IMR-90 (cell line): ENCODE measurements at places on chromosomes 6 and 20. TPM values are rescaled to one million over a fixed set of nuclear protein-coding genes. Genes with fewer than 3 reads are reported as not detected.

DNA sequence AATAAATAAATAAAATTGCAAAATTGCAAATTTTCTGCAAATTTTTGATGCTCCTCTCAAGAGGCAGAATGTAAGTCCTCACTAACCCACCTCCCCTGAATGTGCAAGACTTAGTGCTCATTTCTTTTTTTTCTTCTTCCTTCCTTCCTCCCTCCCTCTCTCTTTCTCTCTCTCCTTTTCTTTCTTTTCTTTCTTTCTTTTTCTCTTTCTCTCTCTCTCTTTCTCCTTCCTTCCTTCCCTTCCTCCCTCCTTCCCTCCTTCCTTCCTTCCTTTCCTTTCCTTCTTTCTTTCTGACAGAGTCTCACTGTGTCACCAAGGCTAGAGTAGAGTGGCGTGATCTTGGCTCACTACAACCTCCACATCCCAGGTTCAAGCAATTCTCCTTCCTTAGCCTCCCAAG, 60.1 kb downstream of the ZNF217 start:
- H3K4me3 ChIP-seq, result no peak overlapping the region
- DNase-seq, result no peak
- no peak overlapping the region for H3K27ac ChIP-seq

DNA sequence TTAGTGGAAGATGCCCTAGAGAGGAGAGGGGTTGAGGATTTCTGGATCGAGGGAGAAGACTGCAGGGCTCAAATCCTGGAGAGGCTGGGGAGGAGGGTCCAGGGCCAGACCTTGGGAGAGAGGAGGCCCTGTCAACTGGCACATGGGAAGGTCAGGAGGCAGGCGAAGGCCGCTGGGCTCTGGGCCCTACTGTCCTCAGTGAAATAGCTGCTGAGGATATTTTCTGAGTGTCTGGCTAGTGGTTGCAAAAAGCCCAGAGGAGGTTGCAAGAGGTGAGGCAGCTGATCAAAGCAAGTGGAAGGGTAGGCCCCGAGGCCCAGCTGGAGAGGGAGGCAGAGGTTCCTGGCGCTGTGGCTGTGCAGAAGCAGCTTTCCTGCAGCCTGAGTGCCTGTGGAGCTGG, 103.4 kb upstream of the MLN start:
- no peak overlapping the region for H3K27ac ChIP-seq
- H3K36me3 ChIP-seq, result no peaks in the 10 kb centered on the region
- H3K27me3 ChIP-seq, result peaks cover 71% of the 10 kb centered on the region
- H3K4me1 ChIP-seq, result no peaks in the 10 kb centered on the region

DNA sequence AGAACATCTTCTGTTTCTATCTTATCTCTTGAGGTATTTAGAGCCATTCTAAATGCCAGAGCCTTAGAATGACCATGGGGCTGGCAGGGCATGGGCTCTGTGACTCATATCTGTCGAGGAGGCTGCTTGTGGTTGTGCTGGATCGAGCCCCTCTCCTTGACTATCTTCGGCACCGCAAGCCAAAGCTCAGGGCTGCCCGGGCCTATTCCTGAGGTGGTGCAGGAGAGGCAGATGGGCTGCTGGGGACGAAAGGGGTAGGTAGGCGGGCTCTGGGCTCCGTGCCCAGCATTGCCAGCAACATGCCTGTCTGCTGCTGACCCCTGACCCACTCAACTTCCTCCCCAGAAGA, 89.9 kb downstream of the NOL4L start:
- no peaks in the 10 kb centered on the region for H3K36me3 ChIP-seq
- H3K4me3 ChIP-seq, result no peak overlapping the region
- H3K4me1 ChIP-seq, result peaks cover 3% of the 10 kb centered on the region; the same call in 1 of the 2 replicates
- no peak overlapping the region for H3K27ac ChIP-seq

GRCh38 chr6:2140438-2141128, 104.8 kb downstream of the GMDS start:
- DNase-seq, result no peak
- no peak overlapping the region for H3K27ac ChIP-seq
- no peaks in the 10 kb centered on the region for H3K36me3 ChIP-seq
- H3K4me1 ChIP-seq, result 0 out of 2 replicates have a peak, but pooled peaks cover 2% of the 10 kb centered on the region
- H3K27me3 ChIP-seq, result no peaks in the 10 kb centered on the region

DNA sequence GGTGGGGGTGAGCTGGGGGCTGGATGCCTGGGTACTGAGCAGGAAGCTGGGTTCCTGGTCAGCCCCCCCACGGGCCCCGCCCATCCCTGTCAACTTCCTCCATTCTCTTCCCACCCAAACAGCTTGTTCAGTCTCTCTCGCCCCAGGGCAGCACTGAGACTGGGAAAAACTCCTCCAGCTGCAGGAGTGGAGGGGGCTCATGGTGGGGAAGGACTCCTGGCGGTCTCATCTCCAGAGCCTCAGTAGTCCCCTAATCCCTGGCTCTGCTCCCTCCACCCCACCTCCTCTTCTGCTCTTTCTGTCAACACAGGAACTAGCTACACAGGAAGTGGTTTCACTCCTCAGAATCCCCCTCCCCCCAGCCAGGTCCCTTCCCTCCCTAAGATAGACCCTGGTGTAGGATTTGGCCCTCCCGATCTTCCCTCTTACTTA, at the start of gene GPSM3:
TSS of gene GPSM3 (minus strand) at position 36 of the 432 bp plus-strand sequence. CDS start 130 bp downstream, outside the sequence.
- peaks cover 4% of the 10 kb centered on the region for H3K36me3 ChIP-seq
- H3K4me3 ChIP-seq, result no peak within 1 kb of the TSS
- H3K27ac ChIP-seq, result peak within 1 kb of the TSS; percentile 92
- peaks cover 15% of the 10 kb centered on the region for H3K4me1 ChIP-seq

DNA sequence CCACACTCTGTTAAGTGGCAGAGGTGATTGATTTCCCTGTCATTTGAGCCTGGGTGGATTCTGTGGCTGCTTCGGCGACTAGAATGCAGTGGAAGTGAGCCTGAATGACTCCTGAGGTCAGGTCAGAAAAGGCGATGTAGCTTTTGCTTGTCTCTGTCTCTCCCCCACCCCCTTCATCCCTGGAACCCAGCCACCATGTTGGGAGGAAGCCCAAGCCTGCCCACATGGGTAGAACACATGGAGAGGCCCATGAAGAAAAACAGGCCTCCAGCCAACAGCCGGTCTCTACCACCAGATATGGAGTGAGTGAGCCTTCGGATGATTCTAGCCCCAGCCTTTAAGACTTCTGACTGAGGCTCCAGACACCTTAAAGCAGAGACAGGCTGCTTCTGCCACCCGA, 181.0 kb downstream of the TFAP2C start:
- DNase-seq, result no peak
- no peak overlapping the region for H3K27ac ChIP-seq
- H3K4me1 ChIP-seq, result no peaks in the 10 kb centered on the region
- no peaks in the 10 kb centered on the region for H3K36me3 ChIP-seq

- H3K36me3 ChIP-seq, result peaks cover 5% of the 10 kb centered on the region; the same call in 1 of the 2 replicates
- H3K27me3 ChIP-seq, result no peaks in the 10 kb centered on the region
- H3K4me3 ChIP-seq, result peak within 1 kb of the TSS; percentile 81
- peaks cover 9% of the 10 kb centered on the region for H3K4me1 ChIP-seq
- peak within 1 kb of the TSS; percentile 99 for H3K27ac ChIP-seq
These were observed at the start of gene MTHFD1L for GRCh38 chr6:150865406-150866146. Gene MTHFD1L, plus strand, starts transcription at chr6:150865702. Its CDS starts 121 bp downstream, at chr6:150865823.

DNA sequence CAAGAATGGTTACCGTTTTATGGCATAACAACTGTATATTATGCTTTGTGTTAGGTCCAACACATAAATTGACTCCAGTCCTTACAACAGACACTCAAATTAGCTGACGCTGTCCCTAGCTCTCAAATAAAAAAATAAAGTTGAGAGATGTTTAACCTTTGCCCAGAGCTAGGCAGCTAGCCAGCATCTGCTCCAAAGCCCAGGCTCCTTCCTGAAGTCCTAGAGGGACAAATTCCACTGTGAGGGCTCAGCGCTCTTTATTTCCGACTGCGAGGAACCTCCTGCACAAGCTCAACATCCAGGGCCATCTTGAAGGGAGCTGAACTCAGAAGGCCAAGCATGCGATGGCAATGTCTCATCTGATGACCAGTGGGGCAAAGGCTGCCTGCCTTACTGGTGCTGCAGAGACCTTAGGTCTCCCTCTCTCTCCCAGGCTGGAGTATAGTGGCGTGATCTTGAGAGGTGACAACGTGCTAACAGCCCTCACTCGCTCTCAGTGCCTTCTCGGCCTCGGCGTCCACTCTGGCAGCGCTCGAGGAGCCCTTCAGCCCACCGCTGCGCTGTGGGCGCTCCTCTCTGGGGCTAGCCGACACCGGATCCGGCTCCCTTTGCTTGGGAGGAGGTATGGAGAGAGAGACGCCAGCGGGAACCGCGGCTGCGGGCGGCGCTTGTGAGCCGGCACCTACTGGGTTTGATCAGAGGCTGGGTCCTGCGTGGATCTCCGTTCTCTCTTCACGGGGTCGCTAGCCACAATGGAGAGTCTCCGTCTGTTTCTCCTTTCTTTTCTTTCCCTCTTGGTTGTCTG, 24.7 kb upstream of the GFOD1 start:
- H3K27me3 ChIP-seq, result peaks cover 9% of the 10 kb centered on the region; the same call in 1 of the 2 replicates
- no peak overlapping the region for H3K27ac ChIP-seq
- DNase-seq, result no peak
- H3K36me3 ChIP-seq, result no peaks in the 10 kb centered on the region
- no peaks in the 10 kb centered on the region; the same call in 1 of the 2 replicates for H3K4me1 ChIP-seq

- H3K4me1 ChIP-seq, result peaks cover 2% of the 10 kb centered on the region; the same call in 1 of the 2 replicates
- no peak overlapping the region for H3K4me3 ChIP-seq
- no peaks in the 10 kb centered on the region for H3K36me3 ChIP-seq
- peaks cover 62% of the 10 kb centered on the region for H3K27me3 ChIP-seq
- no peak overlapping the region for H3K27ac ChIP-seq
These were observed 45.5 kb upstream of the HLA-E start for GRCh38 chr6:30443657-30444450.

DNA sequence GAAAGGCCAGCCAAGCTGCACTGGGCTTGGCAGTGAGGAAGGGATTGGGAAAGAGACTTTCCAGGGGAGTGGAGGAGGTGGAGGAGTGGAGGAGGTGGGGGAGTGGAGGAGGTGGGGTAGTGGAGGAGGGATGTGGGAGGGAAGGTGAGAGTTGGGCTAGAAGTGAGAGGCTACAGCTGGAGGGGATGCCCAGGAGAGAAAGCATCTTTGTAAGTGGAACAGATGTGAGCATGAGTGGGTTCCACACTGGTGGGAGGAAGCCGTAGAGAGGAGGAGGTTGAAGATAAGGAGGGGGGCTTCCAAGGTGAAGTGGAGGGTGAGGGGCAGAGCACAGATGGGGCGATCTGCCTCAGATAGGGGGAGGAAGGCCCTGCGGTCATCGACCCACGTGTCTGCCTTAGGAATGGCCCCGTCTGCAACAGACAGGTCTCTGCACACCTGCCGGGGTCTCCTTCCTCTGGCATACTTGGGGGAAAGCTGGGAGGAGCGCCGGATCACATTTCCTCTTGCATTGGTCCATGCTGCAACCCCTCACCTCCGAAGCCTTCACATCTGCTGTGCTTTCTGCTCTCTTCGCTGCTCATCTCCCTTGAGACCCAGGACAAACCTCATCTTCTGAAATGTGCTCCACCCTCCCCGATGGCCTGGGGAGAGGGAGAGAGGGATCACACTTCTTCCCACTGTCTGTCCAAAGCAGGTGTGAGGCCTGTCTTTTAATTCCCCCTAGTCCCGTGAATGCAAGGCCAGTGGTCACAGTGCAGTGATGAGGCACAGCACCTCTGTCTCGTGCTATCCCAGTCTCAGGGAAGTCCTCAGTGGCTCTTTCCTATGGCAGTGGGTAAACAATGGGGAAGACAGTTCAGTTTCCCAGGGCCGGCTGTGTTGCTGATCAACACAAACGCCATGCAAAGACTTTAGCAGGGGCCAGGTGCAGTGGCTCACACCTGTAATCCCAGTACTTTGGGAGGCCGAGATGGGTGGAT, 48.6 kb upstream of the SNX9 start:
- DNase-seq, result no peak
- no peaks in the 10 kb centered on the region for H3K36me3 ChIP-seq
- no peak overlapping the region for H3K27ac ChIP-seq
- peaks cover 2% of the 10 kb centered on the region for H3K4me1 ChIP-seq

- DNase-seq, result no peak
- no peaks in the 10 kb centered on the region for H3K27me3 ChIP-seq
- H3K36me3 ChIP-seq, result no peaks in the 10 kb centered on the region
- H3K27ac ChIP-seq, result no peak overlapping the region
These were observed 231.8 kb downstream of the SOD2 start for GRCh38 chr6:159461266-159461665.

DNA sequence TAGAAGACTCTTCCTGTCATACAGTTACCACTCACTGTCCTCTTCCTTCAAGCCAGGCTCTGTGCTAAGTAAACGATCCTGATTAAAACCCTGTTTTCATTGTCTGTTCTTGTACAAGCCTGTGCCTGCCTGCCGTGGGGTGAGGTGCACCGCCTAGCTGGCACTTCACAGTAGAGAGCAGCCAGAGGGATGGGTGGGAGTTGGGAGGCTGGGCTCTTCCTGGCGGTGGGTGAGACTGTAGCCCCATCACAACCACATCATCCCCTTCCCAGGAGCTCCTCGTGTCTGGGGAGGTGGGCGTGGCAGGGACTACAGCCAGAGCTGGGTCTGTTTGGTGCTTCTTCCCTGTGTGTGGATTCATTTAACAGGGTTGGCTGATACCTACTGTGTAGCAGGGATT, 382.0 kb downstream of the TAF4 start:
- H3K27me3 ChIP-seq, result no peaks in the 10 kb centered on the region; the same call in none of the 2 replicates
- no peaks in the 10 kb centered on the region for H3K4me1 ChIP-seq
- no peaks in the 10 kb centered on the region for H3K36me3 ChIP-seq
- H3K27ac ChIP-seq, result no peak overlapping the region

DNA sequence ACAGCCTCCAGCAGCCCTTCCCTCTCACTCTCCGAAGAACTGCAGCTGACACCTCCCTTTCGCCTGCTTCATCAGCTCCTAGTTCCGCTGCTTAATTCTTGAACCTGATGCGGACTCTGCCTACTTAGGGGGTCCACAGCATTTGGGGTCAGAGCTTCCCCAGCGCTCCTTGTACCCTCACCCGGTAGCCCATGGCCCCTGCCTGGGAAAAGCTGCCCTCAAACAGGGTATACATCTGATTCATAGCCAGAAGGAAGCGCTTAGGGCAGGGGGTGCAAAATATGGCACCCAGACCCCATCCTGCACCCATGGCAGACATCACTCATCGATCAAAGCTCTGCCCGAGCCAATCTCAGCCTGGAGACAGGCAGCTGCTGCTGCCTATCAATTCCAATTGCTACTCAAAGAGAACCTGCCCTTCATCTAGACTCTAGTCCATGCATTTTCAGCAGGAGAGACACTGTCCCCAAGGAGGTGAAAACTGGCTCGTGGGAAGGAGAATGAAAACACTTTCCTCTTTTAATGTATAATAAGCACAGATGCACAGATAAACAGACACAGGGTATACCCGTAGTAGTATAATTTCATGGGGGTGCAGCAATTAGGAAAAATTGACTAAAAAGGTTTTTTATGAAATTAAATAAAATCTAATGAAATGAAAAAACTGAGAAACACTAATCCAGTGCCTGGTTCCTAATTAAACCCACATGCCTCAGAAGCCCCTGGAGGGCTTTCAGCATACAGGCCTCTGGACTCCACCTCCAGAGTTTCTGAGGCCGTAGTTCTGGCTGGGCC, 194.8 kb downstream of the PREX1 start:
- H3K27ac ChIP-seq, result no peak overlapping the region
- peaks cover 2% of the 10 kb centered on the region; the same call in 1 of the 2 replicates for H3K27me3 ChIP-seq
- H3K4me3 ChIP-seq, result no peak overlapping the region

Gene GGTLC1
- not detected in 2 replicates for total RNA-seq

Gene BMP2
- total RNA-seq, result 0.18 and 0.28 TPM in 2 replicates

Gene KCNS1
- 0.54 and 0.56 TPM in 2 replicates for total RNA-seq

Gene CCHCR1
- total RNA-seq, result 16.1 and 22.0 TPM in 2 replicates

Gene SYCP2L
- total RNA-seq, result not detected in 2 replicates

Gene SNX14
- 61.8 and 116 TPM in 2 replicates for total RNA-seq

Gene IRAK1BP1
- 1.9 and 2.2 TPM in 2 replicates for total RNA-seq

Gene NINL
- total RNA-seq, result 3.0 and 3.6 TPM in 2 replicates

Gene EEF1E1
- total RNA-seq, result 60.0 and 65.8 TPM in 2 replicates

Gene LAMA2
- 12.5 and 13.3 TPM in 2 replicates for total RNA-seq

Gene SLPI
- total RNA-seq, result not detected in 2 replicates

Gene CST4
- not detected in 2 replicates for total RNA-seq

Gene FHL5
- total RNA-seq, result not detected in 2 replicates

Gene TNXB
- total RNA-seq, result under 0.01 TPM in 1 of 2 replicates, not detected in the other

Gene ESF1
- 2.7 and 5.3 TPM in 2 replicates for total RNA-seq

Gene STX11
- 0.54 and 0.56 TPM in 2 replicates for total RNA-seq
